Nephron progenitor cell (in vitro differentiated cells): ENCODE measurements at places on chromosomes 11 and 22.

DNA sequence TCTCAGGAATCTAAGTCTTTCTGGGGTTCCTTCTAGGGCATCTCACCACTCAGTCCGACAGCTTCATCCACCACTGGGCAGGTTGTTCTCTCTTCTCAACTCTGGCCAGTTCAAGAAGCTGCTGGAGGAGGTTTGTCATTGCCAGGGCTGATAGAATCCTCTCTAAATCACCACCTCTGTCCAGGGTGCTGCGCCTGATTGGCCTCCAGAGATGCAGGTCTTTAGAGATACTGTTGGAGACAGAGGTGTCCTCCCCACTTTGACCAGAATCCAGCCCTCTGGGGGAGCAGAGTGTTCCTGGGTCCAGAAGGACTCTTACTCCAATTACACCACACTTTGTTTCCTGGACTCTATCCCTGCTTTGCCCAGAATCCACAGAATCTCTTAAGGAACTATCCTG, 90.2 kb downstream of the NELL1 start:
- no peak for DNase-seq
- H3K4me1 ChIP-seq: no peaks in the 10 kb centered on the region
- H3K4me3 ChIP-seq: no peak overlapping the region
- peaks cover 6% of the 10 kb centered on the region for H3K27me3 ChIP-seq
- no peak overlapping the region for H3K27ac ChIP-seq

DNA sequence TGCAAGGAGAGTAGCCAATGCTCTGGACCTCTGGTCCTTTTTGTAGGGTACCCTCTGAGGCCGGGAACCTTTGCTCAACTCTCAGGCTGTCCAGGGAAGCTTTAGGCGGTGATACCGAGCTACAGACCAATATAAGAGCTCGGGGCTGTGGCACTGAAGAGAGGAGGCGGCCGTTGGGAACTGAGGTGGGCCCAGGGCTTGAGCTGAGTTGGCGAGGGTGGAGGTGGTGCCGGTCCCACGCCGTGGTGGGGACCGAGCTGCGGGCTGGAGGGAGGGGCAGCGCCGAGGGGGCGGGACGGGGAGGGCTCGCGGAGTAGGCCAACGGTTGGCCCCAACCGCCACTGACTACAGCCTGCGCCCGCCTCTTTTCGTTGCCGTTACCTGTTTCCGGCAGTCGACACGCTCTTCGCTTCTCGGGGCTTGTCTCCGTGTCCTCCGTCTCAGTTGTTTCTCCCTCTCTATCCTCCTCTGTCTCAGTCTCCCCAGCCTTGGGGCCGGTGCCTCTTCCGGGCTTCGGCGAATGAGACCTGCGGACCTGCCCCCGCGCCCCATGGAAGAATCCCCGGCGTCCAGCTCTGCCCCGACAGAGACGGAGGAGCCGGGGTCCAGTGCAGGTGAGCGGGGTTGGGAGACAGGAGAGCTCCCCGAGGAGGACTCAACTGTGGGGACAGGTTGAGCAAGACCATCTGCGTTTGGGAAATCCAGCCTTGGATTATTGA, at the start of gene NEU3:
TSS of gene NEU3 (plus strand) at position 393 of the 719 bp plus-strand sequence. CDS start at position 521, 128 bp downstream.
- peaks cover 13% of the 10 kb centered on the region for H3K4me1 ChIP-seq
- H3K4me3 ChIP-seq: peak within 1 kb of the TSS; percentile 94
- no peaks in the 10 kb centered on the region for H3K27me3 ChIP-seq
- peak; percentile 81 for DNase-seq
- no peaks in the 10 kb centered on the region for H3K36me3 ChIP-seq

DNA sequence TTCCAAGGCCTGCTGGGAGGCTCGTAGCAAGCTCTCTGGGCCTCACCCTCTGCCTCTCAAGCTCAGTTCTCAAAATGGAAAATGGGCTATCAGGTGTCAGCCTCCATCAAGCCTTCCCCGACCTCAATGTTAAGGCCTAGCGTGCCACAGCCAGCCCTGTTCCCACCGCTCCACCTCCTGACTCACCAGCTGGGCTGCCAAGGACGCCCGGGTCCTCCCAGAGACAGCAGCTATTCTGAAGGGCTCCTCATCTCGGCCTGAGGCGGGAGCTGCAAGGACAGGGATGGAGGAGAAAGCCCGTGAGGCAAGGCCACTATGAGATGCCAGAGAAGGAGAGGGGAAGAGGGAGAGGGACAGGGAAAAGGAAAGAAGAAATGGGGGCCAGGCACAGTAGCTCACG, 19.9 kb downstream of the ARAP1 start:
- no peak overlapping the region for H3K4me3 ChIP-seq
- no peak for DNase-seq
- H3K36me3 ChIP-seq: peaks cover 25% of the 10 kb centered on the region

DNA sequence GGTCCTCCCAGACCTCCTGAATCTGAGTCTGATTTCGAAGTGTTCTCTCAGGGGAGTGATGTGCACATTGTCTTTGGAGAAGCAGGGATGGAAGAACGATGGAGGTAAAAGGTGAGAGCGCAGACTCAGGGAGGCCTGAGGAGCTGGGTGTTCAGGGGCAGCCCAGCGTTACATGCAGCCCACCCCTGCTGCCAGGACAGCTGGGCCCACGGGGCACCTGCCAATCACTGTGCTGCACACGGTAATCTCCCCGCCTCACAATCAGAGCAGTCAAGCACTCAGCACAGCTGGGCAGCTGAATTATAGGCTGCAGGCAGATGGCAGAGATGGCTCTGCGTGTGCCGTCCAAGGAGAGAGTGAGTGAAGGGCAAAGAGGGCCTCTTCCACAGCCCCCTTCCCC, 17.9 kb upstream of the HTR3A start:
- peak overlapping the region; percentile 14 for H3K27ac ChIP-seq
- no peak for DNase-seq
- no peak overlapping the region for H3K4me3 ChIP-seq

DNA sequence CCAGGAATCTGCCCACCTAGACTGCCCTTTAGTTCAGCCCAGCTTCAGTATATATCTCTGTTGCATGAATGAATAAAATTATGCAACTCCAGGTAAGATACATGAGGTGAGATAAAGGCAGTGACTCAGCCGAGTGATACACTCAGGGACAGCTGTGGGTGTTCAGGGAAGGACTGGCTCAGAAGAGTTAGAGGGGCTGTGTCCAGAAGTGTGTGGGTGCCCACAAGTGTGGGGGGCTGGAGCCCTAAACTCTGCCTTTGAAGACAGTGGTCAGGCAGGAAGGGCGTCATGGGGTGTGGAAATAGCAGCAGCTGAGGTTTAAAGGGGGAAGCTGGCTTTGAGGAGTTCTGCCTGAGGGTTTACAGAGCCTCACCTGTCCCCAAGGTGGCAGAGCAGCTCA, 8.3 kb downstream of the FTH1 start:
- H3K27ac ChIP-seq: peak overlapping the region; percentile 67
- no peak overlapping the region for H3K4me3 ChIP-seq
- peaks cover 45% of the 10 kb centered on the region for H3K27me3 ChIP-seq
- no peaks in the 10 kb centered on the region for H3K4me1 ChIP-seq
- H3K36me3 ChIP-seq: peaks cover 23% of the 10 kb centered on the region
- no peak for DNase-seq

DNA sequence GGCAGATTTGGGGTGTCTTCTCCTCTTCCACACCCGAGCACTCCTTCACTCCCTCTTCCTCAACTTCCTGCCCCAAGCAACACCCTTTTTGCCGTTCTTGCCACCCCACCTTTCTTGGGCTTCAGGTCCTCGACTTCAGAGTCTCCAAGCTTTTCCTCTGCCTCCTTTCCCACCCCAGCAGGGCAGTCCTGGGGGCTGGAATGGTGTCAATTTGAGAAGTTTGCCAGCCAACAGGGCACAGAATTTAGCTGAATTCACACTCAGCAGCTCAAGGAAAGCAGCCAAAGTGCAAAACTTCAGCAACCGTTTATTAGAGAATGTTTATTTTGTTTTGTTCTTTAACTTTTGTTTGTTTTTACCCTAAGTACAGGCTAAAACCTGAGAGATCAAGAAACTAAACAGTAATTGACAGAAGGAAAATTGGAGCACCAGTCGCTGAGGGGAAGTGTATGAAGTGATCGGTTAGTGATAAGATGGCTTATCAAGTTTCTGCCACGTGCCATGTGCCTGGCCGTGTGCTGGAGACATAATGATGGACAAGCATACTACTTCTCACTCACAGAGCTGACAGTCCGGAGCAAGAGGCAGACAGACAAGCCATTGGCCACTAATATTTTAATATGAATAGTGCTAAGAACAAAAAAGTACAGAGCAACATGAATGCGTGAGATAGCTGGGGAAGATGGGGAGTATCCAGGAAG, 44.4 kb downstream of the AHNAK start:
- H3K36me3 ChIP-seq: no peaks in the 10 kb centered on the region
- H3K4me1 ChIP-seq: peaks cover 62% of the 10 kb centered on the region
- no peak overlapping the region for H3K4me3 ChIP-seq
- no peak overlapping the region for H3K27ac ChIP-seq
- no peak for DNase-seq

DNA sequence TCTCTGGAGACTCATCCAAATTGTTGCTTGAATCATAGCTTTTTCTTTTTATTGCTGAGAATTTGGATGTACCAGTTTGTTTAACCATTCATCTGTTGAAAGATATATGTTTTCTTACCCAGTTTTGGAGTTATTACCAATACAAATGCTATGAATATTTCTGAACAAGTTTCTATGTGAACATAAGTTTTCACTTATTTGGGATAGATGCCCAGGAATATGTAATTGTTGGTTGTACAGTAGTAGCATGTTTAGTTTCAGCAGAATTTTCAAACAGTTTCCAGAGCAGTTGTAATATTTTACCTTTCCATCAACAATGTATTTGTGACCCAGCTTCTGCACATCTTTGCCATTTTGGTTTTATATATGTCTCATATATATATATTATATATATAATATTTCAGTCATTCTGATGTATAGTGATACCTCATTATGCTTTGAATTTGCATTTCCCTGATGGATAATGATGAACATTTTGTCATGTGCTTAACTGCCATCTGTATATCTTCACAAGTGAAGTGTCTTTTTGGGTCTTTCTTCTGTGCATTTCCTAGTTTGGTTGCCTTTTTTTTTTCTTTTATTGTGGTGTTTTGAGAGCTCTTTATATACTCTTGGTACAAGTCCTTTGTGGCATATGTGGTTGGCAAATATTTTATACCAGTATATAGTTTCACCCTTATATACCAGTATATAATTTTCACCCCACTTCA, 118.8 kb downstream of the LUZP2 start:
- no peaks in the 10 kb centered on the region for H3K36me3 ChIP-seq
- no peak for DNase-seq
- no peak overlapping the region for H3K4me3 ChIP-seq
- H3K27ac ChIP-seq: no peak overlapping the region

DNA sequence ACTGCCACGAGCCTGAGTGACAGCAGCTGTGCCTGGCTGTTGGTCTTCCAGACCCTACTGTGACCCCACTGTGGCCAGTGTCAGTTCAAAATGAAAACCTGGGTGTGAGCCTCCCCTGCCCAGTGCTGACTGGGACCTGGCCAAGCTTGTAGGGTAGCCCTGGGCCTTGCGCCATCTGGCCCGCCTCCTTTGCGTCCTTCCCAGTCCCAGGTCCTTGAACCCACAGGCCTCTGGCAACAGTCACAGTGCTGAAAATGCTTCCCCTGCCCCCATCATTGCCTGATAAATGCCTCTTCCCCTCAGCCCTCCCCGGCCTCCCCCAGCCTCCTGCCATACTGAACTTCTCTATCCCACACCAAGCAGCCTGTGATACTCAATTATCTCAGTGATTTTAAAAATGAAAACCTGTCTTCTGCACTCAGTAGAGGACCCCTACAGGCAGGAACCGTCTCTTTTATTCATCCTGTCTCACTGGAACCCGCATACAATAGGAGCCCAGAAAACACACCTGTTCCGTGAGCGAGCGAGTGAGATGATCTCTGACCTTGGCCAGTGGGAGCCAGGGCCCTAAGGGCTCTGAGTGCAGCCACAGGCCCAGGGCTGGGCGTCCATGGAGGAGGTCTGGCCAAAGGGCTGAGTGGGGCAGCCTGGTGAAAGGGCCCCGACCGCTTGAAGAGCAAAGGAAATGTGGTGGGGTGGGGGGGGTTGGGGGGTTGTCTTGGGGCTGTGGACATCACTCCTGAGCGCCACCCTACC, 49.7 kb upstream of the TTLL12 start:
- H3K4me1 ChIP-seq: peaks cover 40% of the 10 kb centered on the region
- peaks cover 63% of the 10 kb centered on the region for H3K27me3 ChIP-seq
- H3K4me3 ChIP-seq: no peak overlapping the region
- DNase-seq: no peak
- no peak overlapping the region for H3K27ac ChIP-seq
- peaks cover 9% of the 10 kb centered on the region for H3K36me3 ChIP-seq

DNA sequence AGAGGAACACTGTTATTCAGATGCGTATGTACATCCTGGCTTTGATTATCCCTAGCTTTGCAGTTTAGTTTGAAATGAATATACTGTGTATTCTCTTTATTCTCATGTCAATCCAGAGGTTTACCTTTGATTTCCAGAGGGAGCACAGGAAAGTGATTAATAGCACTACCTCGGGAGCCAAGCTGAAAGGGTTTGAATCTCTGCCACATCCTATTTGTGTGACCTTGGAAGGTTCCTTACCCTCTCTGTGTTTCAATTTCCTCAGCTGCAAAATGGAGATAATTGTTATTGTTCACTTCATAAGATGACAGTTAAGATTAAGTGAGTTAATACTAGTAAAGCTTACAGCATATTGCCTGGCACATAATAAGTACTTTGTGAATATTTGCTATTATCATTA, 17.9 kb downstream of the ELMOD1 start:
- no peak for DNase-seq
- no peaks in the 10 kb centered on the region for H3K36me3 ChIP-seq
- H3K4me1 ChIP-seq: peaks cover 16% of the 10 kb centered on the region
- H3K27me3 ChIP-seq: peaks cover 5% of the 10 kb centered on the region
- no peak overlapping the region for H3K4me3 ChIP-seq

- peak overlapping the region; percentile 5 for H3K27ac ChIP-seq
- no peak for DNase-seq
- peaks cover 28% of the 10 kb centered on the region for H3K4me1 ChIP-seq
- peaks cover 5% of the 10 kb centered on the region for H3K36me3 ChIP-seq
- no peak overlapping the region for H3K4me3 ChIP-seq
Measured at GRCh38 chr11:4213746-4214145, 119.1 kb downstream of the RRM1 start.

GRCh38 chr11:27425814-27426213, 46.8 kb downstream of the LGR4 start:
- no peak overlapping the region for H3K27ac ChIP-seq
- no peak overlapping the region for H3K4me3 ChIP-seq
- peaks cover 12% of the 10 kb centered on the region for H3K36me3 ChIP-seq
- H3K27me3 ChIP-seq: no peaks in the 10 kb centered on the region
- H3K4me1 ChIP-seq: peaks cover 46% of the 10 kb centered on the region

DNA sequence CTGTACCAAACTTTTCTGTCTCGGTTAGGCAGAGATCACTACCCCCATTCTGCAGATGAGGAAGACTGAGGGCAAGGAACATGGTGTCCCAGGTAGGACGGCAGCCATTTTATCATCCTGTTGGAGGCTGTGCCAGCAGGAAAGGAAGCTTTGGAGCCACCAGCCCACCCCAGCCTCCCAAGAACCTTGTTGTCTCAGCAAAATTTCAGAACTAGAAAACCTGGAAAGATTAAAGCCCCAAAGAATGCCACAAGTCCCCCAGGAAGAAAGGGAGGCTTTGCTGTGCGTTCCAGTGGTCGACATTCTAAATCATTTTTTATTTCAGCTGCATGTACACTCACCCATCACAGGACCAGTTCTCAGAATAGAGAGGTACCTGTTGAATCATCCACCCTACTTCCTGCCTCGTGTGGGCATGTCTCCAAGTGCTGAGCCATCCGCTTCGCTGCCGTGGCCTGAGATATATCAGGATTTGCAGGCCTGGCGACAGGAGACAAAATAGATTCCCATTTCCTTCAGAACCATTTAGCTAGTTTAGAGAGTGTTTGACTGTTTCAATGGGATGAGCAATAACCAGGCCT, 13.0 kb upstream of the EIF3D start:
- H3K36me3 ChIP-seq: no peaks in the 10 kb centered on the region
- no peak overlapping the region for H3K27ac ChIP-seq
- no peak overlapping the region for H3K4me3 ChIP-seq
